NCI-H1436 treated with DMSO at 0.1 percent for 48 hours (cell line): ENCODE measurements at places on chromosomes 4 and X.

GRCh38 chr4:184439856-184440594 lies 34.3 kb downstream of the IRF2 start:
- no peak for DNase-seq

DNA sequence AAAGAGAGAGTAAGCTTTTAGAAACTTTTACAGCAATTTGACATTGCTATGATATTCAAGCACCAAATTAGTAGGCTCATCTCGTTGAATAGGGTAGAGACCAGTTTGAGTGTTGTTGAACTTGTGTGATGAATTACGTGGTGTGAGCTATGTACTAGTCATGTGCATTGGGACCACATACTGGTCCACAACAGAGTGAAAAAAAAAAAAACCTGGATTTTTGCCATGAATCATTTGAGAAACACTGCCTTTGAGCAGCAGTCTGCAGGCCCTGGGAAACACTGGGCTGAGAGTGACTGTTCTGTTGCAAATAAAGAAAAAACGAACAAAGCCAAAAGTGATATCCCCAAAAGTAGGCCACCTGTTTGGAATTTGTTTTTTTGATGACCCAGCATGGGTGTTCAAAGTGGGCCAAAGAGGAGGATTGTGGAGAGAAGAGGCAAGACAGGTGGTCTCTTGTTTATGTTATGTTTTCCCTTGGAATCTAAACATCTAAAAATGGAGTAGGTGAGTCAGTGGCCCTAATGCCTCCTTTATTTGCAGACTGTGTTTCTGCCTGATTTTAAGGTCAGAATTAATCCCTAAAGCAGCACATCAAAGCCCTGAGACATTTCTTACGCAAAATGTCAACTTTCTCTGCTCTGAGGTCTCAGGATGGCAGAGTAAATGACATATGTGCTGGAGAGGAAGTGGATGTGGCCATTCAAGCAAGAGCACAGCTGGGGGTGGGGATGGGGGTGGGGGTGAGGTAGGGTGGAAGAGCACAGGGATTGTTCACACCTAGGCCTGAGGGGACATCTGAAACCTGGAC lies 33.5 kb downstream of the TAF7L start:
- DNase-seq: no peak

DNA sequence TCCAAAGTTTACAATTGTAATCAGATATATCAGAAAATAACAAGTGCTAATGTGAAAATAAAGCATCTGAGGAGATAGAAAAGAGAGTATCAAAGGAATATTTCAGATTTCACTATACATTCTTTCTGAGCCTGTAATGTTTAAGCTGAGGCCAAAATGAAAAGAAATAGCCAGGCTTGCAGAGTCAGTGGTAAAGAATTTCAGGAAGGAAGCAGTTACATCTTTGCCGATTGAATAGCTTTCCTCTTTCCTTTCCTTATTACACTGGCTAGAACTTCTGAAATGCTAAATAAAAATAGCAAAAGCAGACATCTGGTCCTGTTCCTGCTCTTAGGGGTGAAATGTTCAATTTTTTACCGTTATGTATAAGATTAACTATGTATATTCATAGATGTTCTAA lies 1441.6 kb upstream of the PCDH7 start:
- no peak for DNase-seq

- DNase-seq: no peak
Observed at GRCh38 chr4:78652282-78652876, 100.8 kb downstream of the ANXA3 start.
